Omental fat pad (tissue), 4 donors: ENCODE measurements at places on chromosomes 11 and 22. TPM values are rescaled to one million over a fixed set of nuclear protein-coding genes. Genes with fewer than 3 reads are reported as not detected.

- DNase-seq = no peak
Measured at GRCh38 chr22:27576815-27577573, 224.6 kb downstream of the MN1 start.

DNA sequence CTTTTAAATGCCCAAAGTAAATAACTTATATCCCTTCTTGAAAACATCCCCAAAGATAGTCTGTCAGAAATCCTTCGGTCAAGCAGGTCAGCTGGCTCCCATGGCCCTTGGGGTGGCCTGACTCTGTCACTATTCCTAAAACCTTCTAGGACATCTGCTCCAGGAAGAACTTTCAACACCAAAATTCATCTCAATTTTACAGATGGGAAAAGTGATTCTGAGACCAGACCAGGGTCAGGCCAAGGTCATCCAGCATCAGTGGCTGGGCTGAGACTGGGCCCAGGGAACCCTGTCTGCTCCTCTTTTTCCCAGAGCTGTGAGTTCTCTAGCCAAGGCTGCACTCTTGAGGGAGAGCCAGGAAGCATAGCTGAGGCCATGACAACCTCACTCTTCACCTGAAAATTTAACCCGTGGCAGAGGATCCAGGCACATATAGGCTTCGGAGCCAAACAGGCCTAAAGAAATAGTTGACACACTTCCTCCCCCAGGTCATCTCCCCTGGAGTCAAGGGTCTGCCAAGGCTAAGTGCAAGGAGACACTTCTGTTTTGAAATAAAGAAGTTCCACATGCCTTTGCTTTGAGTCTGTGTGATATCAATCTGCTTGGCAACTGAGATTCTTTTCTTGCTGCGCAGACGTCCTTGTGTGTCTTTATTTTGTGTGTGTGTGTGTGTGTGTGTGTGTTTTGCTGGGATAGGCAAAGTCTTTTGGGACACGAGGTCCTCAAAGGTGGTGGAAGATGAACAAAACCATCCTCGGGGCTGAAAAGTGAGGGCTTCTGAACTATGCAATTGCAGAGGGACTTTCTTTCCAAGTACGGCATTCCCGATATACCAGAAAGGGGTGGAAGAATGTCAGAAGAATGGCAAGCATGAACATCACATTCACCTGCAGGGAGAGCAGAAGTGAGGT lies 16.8 kb upstream of the PRG2 start:
- DNase-seq = no peak

- no peak for DNase-seq
Measured at GRCh38 chr11:35183326-35183925, 44.5 kb downstream of the CD44 start.

GRCh38 chr11:36478700-36479329 lies 31.3 kb downstream of the TRAF6 start:
- DNase-seq = no peak

DNA sequence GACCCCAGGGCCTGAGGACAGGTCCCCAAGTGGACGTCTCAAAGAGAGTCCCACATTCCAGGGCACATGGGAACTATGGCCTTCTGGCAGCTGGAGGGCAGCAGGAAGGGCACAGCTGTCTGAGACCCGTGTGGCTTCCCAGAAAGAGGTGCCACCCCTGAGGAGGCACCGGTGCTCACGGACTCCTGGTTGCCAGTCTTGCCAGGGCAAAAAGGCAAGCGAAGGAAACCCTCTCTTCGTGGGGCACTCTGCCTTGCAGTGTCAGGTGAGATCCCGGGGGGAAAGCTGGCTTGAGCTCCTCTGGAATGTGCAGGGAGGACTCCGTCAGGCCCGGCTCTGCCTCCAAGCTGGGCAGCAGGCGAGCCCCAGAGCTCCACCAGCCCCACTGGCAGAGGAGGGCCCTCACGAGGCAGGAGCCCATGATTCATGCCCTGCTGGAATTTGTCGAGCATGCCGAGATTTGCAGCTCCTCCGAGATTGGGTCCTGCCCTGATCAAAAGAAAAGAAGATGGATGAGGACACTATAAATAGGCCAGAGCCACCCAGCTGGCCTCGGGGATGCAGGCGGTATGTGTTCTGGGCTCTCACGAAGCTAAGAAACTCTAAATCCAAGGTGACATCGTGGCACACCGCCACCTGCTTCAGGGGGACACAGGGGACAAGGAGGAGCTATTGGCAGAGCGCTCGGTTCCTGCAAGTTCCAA lies 9.9 kb upstream of the CELSR1 start:
- DNase-seq = no peak

DNA sequence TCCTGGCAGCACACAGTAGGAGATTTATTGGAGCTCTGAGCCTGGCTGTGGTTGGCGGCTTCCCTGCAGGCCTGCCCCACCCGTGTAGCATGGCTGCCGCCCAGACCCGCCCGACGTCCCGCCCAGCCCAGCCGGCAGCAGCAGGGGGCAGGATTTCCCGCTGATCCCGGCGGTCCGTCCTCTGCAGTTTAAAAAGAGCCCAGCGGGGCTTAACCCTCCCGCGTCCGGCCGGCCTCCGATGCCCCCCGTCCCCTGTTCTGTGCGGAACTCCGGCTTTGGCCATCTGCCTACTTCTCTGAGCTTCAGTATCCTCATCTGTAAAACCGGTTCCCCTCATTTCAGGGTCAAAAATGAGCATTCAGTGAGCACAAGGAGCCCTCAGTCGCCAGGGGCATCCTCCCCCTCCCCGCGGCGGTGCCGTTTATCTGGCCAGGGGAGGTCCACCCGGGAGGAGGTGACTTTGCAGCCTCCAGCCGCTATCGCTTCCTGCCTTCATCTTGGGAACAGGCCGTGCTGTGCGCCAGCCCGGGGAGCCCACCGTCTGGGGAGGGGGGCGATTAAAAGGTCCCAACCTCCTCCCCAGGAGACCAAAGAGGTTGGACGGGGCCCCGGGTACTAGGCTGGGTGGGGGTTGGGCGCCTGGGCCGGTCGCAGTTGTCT lies at the start of gene GAS2L1:
Gene GAS2L1 (plus strand): TSS at position 476 of the 660 bp plus-strand sequence. CDS start 1,456 bp downstream, outside the sequence.
- DNase-seq = no peak

The HTATIP2 gene
- 33.6 TPM for total RNA-seq

DNA sequence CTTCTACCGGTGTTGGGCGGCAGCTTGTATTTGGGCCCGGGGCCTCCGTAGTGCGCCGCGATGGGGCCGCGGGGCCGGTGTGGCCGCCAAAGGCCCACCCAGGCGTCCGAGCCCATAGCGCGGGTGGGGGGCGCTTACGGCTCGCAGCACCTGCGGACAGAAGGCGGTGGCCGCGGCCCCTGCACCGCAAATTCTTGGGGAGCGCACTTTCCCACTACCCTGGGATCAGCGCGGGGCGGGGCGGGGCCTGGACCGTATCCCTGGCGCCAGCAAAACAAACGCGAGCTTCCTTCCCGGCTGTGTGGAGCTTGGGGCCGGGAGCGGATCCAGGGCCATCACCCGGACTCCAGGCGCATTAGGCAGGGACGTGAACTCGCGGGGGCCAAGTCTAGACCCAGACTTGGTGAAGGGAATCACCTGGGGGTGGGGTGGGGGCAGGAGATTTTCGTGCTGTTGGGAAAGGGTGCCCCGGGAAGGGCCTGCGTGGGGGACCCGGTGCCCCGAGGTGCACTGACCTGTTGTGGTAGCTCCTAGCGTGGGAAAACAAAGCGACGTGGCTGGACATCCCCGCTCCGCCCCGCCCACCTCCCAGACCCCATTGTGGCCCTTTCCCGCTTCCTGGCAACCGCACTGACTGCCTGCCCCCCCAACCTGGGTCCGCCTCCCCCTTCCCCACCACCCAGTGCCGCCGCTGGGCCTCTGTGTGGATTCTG lies 2.3 kb upstream of the TYMP start:
- DNase-seq = no peak

The HBB gene
- total RNA-seq = 253 TPM

- DNase-seq = no peak
Measured at GRCh38 chr11:27820249-27820648, 120.0 kb upstream of the BDNF start.
